ENCODE measurements at places on chromosomes 1 and 21.
A peak's percentile ranks its signal among the peaks of the same experiment; 100 is the strongest.

DNA sequence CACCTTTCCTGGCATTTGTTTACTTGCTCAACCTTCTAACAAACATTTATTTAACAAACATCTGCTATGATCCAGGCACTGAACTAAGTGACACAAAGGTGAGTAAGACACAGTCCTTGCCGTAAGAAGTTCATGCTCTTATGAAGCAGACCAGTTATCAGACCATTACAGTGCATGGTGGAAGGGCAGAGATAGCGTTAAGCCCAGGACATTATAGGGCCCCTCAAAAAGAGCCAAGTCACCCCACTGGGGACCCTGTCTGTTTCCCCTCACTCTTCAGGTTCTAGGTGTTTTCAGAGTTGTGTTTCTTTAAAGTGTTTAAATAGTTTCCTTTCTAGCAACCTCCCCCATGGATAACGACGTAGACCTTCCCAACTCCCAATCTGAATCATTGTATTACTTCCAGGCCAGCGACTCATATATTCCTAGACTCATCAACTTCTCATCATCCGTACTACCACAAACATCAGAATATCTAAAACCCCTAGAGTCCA lies 39.3 kb downstream of the TCP10L start:
- peak; percentile 91 for DNase-seq

- DNase-seq, result no peak
Observed at GRCh38 chr1:231553320-231553719, 24.9 kb downstream of the TSNAX start.

GRCh38 chr21:34094949-34095348 lies 21.6 kb downstream of the MRPS6 start:
- no peak for DNase-seq

- DNase-seq, result no peak
Observed at GRCh38 chr1:115426956-115427355, 88.9 kb upstream of the NGF start.

GRCh38 chr1:240608707-240609106 lies 3.2 kb downstream of the GREM2 start:
- DNase-seq, result no peak

Measured in erythroblast (primary cell).